ENCODE measurements at places on chromosomes 13 and 19.

- no peak for DNase-seq
Observed at GRCh38 chr19:19652482-19653295, 9.2 kb upstream of the GMIP start.

DNA sequence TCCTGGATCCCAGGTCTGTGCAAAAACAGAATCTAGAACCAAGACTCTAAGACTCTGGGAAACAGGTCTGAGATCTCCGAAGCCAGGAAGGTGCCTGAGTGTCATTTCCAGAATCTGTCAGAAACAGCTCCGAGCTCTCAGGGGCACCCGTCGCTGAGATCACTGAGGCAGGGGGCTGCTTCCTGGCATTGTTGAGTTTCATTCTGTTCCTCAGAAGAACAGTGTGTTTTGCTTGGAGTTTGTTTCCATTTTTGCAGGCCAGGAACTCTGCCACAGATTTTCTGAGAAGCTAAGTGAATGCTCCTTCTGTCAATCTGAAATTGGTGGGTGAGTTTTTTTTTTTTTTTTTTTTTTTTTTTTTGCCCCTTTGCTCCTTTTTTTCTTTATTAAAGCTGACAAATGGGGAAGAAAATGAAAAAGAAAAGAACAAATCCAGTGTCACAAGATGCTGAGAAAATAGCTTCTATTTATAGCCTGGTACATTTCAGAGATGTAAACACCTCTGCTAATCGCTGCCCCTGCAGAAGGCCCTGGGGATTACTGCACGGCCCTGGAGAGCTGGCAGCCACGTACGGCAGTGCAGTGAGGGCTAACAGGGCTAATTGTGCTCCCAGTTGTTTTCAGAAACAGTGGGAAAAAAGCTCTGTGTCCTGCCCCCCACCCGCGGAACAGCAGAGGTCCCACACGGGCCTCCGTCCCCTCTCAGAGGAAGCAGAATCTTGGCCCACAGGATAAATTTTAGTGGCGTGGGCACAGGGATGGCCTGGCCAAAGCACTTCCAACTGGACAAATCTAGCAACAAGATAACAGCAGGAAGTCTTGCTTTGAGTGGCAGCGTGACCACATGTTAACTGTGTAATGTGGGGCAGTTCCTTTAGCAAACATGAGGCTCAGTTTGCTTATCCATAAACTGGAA, 237.6 kb upstream of the IRS2 start:
- no peak for DNase-seq

DNA sequence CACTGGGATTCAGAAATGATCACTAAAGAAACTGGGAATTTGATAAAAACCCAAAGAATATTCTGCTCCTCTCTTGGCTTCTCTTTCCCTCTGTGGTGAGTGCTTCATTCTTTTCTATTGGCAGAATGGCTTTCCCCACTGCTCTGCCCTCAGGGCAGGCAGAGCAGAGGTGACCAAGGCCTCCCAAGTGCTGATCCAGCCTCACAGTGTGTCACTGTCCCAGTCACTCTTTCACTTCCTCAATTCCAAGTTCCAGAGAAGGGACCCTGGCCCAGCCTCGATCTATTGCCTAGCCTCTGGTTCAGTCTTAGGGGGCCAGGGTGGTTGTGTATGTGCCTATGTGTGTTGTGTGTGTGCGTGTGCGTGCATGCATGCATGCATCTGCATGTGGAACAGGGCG, 180.6 kb upstream of the TMTC4 start:
- DNase-seq: no peak

DNA sequence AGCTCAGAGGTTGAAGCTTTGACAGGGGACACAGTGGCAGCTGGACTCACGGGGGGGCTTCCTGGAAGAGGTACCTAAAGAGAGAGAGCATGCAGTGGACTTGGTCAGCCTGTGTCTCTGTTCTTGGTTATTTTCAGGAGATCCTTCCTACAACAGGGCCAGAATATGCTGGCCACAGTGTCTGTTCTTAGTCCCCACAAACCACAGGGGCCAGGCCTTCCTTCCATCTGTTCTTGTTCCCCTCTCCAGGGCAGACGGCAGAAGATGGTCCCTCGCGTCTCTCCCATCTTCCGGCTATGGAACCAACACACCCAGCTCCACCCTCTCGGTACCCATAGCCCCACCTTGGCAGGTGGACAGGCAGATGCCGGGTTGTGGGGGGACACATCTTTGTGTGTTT, 24.8 kb downstream of the MAST3 start:
- DNase-seq: no peak

DNA sequence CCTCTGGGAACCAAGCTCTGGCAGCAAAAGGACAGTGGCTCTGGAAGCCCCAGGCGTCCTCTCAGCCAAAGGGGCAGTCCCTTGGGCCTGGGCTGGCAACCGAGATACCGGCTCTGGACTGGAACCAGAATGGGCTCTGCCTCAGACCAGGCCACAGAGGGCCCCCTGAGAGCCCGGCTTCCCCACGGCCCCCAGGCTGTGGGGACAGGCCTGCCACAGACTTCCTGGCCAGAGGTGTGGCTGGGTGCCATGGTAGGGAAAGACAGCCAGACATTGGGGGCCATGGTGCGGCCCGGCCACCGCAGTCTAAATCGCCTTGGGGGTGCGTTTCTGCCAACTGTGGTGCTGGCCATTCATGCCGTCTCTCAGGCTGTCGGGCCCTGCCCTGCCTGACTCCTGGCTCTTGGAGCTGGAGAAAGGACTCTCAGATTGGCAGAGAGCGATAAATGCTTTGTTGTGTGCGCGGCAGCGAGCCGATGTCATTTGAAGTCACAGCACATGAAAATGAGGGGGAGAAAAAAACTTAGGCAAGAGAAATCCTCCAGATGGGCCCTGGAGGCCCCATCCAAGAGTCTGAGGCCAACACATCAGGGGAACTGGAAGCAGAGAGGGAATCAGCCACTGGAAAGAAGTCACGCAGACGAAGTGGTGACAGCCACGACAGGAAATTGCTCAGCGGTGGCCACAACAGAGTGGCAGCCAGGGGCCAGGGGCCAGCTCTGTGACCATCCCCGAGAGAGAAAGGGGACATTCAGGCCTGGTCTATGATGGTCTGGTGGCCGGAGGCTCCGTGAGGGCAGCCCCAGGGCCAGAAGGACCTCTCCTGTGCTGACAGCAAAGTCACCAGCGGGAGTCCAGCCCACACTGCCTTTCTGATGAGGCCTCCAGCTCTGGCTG, 26.5 kb downstream of the SH3GL1 start:
- peak; percentile 76 for DNase-seq

DNA sequence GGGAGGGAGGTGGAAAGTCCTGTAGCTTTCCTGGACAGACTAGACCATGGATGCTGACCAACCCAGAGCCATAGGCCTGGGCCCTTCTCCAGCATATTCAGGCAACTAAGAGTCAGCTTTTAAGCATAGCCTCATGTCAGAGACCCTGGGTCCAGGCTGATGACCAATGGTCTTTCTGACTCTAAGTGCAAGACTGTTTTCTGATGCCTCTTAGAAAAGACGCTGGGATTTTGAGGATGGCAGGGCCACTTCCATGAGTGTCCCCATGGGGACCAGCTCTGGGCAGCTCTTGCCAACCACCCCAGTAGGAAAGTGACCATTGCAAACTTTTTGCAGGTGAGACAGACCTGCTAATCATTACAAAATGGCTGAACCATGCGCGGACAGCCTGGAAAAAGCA, 135.6 kb upstream of the KL start:
- DNase-seq: no peak

GRCh38 chr19:35112995-35113688, 2.5 kb upstream of the FXYD3 start:
- no peak for DNase-seq

GRCh38 chr13:98869408-98870090, 108.3 kb downstream of the DOCK9 start:
- peak; percentile 59 for DNase-seq
